Renal cortical epithelial cell (primary cell): ENCODE measurements at places on chromosomes 1 and 21.
A peak's percentile ranks its signal among the peaks of the same experiment; 100 is the strongest.

DNA sequence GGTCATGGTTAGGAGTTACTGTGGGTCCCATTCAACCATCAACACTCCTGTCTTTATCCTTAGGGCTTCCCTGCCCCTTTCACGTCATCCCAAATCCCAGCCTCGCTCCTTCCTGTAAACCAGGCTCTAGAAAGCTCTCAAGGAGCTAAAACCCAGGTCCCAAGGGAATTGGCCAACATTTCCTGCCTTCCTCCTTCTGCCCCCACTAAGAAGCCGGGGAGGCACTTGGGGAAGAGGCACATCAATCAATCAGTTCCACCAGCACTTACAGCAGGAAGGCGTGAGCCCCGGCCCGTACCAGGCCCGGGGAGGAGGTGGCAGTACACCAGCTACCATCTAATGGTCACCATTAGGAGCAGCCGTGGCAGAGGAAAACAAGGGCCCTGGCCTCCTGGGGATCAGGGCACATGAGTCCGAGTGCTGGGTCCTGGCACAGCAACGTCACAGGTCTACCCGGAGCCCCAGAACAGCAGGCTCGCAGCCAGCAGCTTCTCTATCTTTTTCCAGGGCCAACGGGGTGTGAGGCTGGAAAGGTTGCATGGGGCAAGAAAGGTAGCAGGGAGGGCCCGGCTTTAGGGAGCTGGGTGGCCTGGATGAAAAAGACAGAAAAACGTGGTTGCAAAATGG is 108.6 kb downstream of the CASZ1 start:
- no peak for DNase-seq

GRCh38 chr1:12593621-12594066 is 24.4 kb downstream of the DHRS3 start:
- DNase-seq: peak; percentile 65

- DNase-seq: no peak
These were observed 37.8 kb downstream of the TENT5C start for GRCh38 chr1:117643601-117644000.

DNA sequence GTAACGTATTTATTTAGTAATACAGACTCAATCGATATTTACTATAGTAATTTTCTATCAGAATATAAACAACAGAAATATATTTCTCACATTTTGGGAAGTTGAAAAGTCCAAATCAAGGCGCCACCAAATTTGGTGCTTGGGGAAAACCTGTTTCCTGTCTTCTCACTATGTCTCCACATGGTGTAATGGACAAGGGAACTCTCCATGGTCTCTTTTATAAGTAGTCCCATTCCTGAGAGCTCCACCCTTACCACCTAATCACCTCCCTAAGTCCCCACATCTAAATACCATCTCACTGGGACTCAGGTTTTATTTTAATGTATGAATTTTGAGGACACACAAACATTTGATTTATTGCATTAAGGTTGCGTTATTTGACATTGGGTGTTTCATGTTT is 848.0 kb downstream of the LTN1 start:
- no peak for DNase-seq

- no peak for DNase-seq
These were observed 107.6 kb downstream of the BCAR3 start for GRCh38 chr1:93573940-93574469.

DNA sequence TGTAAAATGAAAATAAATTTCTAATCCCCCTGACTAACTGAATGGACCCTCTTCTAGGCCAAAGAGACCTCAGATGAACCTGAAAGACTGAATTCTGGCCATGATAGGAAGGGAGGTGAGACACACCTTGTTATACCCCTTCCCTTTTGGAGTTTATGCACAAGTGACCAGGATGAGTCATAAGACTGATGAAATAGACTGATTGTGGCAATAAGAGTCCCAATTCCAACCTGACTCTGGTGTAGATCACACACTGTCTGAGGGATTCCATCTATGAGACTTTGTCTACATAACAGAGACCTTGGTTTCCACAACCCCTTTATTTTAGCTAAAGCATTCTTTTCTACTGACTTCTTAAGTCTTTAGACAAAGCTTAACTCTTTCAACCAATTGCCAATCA is 13.5 kb upstream of the OR2G2 start:
- no peak for DNase-seq

- no peak for DNase-seq
These were observed 10.2 kb upstream of the ATP13A2 start for GRCh38 chr1:17021896-17022295.

DNA sequence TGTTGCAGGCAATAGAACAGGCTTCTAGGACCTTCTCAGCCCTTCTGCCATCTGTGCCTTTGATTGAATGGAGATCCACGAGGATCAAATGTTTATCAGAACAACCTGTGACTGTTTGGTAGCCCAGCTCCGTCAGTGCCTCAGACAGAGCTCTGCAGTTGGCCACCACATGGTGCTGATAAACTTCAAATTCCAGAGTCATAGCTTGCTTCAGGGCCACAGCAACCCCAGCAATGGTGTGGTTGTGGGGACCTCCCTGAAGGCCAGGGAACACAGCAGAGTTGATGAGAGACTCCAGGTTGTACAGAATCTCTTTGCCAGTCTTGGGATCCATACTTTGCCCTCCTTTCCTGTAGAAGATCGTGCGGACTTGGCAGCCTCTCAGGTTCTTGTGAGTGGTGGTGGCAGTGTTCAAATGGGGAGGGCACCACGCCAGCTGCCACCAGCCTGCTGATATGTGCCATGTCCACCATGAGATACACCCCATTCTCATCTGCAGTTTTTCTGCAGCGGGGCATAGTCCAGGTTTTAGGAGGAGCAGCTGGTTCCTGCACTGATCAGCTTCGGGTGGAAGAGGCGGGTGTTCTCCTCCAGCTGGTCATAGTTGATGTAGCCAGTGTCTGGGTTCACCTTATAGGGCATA is 82.9 kb upstream of the ARTN start:
- DNase-seq: no peak

DNA sequence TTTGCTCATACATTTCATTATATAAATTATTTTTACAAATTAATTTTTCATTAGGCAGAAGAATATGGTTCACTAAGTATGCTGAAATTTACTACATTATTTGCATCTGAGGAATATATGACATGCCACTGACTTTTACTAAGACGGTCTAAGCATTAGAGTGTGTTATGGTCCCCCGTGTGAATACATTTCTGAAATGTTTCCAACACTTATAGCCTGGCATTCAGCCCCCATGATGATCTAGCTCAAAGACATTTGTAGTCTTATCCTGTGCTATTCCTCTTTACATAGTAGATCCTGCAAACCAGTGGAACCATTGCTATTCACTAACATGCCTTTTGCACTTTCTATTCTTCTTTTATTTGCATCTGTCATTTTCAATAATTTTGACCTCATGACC is 1878.0 kb downstream of the MRPL39 start:
- no peak for DNase-seq

DNA sequence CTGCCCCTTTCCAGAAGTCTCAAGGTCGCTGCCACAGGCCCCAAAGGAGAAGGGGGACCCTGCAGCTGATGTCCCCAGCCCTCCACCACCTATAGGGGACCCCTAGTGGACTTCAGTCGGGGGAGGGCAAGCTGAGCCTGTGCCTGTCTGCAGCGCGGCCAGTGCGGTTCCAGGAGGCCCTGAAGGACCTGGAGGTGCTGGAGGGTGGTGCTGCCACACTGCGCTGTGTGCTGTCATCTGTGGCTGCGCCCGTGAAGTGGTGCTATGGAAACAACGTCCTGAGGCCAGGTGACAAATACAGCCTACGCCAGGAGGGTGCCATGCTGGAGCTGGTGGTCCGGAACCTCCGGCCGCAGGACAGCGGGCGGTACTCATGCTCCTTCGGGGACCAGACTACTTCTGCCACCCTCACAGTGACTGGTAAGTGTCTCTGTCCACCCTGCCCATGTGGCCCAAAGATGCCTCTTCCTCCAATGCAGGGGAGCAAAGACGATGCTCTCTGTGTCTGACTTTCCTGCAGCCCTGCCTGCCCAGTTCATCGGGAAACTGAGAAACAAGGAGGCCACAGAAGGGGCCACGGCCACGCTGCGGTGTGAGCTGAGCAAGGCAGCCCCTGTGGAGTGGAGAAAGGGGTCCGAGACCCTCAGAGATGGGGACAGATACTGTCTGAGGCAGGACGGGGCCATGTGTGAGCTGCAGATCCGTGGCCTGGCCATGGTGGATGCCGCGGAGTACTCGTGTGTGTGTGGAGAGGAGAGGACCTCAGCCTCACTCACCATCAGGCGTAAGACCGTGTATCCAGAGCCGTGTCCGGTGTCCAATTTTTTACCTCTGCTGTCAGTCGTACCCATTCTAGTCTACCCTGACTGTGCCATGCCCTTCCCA is 79.9 kb downstream of the OBSCN start:
- DNase-seq: no peak

DNA sequence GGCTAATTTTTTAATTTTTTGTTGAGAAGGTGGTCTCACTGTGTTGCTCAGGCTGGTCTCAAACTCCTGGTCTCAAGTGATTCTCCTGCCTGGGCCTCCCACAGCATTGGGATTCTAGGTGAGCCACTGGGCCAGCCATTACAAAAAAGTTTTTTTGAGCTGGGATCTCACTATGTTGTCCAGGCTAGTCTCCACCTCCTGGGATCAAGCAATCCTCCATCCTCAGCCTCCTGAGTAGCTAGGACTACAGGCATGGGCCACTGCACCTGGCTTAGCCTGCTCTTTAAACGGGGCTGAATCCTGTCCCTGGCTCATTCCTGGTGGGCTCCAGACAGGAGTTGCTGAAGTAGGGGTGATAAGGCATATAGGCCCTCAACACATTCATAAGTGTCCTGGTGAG is 2.5 kb downstream of the TAS1R1 start:
- no peak for DNase-seq

- DNase-seq: no peak
These were observed 25.6 kb upstream of the ENAH start for GRCh38 chr1:225678545-225678944.

DNA sequence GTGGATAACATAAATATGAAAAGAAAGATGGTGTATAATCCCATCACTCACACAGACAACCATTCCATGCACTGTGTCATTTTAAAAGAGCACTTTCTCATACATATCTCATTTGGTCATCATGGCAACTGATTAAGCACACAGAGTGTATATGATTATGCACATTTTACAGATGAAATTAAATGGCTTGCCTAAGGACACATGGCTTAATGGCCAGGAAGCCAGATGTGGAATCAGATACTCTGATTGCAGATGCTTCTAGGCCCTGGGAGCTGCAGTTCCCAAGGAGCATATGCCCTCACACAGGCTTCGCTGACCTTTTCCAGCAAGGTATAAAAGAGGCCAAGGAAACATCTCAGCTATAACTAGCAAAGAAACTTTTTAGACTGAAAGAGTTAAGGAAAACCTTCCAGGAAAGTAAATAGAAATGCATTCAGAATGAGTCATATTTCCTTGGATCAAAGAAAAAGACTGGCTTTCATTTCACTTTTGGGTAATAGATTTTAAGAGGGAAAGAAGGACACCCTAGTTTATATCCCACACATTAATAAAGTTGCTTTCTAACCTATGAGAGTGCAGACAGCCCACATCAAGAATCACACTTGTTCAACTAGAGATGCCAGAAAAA is 19.6 kb upstream of the FAM89A start:
- peak; percentile 65 for DNase-seq

GRCh38 chr21:16535102-16535422 is 805.3 kb downstream of the USP25 start:
- peak; percentile 69 for DNase-seq

DNA sequence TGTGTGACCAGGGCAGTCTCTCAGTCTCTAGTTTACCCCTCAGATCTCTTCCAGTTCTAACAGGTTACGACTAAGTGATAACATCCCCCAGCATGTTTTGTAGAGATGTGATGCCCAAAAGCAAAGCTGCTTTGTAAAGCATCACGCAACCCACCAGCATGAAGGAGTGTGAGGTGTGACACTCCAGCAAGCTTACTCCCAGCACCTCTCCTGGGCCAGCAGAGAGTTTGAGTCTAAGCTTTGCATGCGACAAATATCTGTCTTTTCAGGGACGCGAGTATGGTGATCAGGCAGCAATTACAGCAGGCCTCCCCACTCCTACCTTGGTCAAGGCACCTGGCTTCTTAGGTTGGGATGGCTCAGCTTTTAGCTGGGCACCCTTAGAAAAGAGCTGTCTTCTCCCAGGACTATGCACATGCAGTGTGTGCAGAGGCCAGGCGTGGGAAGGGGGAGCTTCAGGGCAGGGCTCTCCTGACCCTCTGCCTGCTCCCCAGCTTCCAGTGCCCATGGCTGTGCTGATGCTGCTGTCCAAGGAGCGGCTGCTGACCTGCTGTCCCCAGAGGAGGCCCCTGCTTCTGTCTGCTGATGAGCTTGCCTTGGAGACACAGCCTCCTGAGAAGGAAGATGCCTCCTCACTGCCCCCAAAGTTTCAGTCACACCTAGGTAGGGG is 48.2 kb downstream of the ELK4 start:
- no peak for DNase-seq

GRCh38 chr21:44965251-44966022 is 25.6 kb downstream of the SLX9 start:
- no peak for DNase-seq

- DNase-seq: peak; percentile 6
These were observed at the start of gene RGS7 for GRCh38 chr1:241356519-241357365. TSS of gene RGS7 (minus strand) at chr1:241357205.

DNA sequence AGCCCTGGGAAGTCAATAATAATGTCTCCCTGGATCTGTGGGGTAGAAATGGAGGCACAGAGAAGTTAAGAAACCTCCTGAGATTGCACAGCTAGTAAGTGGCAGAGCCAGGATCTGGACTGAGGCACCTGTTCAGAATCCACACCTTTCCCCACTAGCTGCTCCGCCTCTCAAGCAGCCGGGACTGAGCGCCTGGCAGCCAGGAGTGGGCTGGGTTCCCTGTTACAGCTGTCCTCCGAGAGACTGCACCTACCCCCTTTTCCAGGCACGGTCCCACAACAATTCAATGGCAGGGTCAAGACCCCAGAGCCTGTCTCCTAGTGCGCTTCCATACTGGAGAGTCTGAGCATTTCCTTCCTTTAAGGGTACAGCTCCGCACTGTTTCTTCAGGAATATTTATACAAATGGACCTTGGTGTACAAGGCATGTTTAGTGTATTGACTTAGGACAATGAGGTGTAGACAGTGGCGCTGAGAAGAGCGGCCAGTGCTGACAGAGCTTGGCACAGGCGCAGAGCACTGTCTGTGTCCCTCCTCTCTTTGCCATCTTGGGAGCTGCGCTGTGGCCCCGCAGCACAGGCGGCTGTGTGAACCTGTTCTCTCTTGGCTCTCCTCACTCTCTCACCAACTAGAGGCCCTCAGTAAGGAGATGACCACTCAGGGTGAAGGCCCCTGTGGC is 24.4 kb downstream of the GRHL3 start:
- DNase-seq: no peak

GRCh38 chr1:247681288-247681897 is 1.9 kb upstream of the OR13G1 start:
- DNase-seq: peak; percentile 2

GRCh38 chr1:174713796-174714195 is 266.0 kb downstream of the GPR52 start:
- DNase-seq: peak; percentile 20

DNA sequence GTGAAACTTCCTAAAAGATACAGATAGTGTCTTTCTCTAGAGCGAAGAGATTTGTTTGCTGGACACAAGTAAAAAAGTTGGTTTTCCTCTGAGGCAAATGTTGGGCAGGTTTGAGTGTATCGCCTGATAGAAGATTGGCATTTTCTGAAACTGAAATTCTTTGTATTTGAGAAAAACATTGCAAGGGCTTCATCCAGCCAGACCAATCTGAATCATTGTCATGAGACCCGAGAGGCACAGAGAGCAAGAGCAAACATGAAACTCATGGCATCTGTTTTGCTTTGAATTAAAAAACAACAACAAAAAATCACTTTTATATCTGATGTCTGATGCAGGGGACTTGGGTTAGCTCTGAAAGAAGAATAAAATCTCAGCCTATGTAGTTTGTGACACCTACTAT is 379.3 kb upstream of the NCAM2 start:
- no peak for DNase-seq
